BJ (cell line): ENCODE measurements at places on chromosomes 5 and 9.

GRCh38 chr5:173554989-173555705 is 61.3 kb downstream of the BOD1 start:
- DNase-seq = no peak

- DNase-seq = no peak
Observed at GRCh38 chr5:52449516-52449915, 338.2 kb upstream of the ITGA1 start.

DNA sequence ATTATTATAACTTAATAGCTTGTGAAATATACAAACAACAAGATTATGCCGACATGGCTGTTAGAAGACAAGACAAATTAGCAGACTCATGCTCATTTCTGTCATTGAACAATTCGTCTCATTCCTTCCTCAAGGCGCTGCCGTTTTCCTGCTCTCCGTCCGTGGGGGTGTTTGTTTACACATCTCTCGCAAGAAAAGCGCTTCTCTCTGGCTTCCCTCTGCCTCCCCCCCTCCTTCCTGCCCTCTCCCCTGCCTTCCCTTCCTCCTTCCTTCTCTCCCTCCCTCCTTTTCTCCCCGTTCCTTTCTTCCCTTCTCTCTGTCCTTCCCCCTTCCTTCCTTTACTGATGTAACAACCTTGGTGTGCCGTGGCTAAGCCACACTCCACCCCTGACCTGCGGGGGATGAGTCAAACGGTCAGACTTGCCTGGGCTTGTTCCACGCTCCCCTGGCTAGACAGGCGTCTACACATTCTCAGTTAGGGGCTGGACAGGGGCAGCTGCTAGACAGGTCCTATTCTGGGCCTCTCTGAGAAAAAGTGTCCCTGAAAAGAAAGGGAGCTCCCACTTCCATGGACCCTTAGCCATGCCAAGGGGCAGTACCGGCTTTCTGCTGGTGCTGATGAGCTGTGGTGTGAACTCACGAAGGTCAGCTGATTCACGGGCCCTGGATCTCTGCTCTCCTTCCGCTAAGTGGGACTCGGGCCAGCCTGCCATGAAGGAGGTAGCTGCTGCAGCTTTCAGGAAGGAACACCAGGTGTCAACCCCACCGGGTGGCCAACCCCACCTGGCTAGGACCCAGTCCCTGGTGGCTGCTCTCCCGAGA is 32.0 kb upstream of the SPTLC1 start:
- DNase-seq = peak; percentile 66

- no peak for DNase-seq
Observed at GRCh38 chr5:117713585-117714198, 1139.1 kb upstream of the SEMA6A start.

DNA sequence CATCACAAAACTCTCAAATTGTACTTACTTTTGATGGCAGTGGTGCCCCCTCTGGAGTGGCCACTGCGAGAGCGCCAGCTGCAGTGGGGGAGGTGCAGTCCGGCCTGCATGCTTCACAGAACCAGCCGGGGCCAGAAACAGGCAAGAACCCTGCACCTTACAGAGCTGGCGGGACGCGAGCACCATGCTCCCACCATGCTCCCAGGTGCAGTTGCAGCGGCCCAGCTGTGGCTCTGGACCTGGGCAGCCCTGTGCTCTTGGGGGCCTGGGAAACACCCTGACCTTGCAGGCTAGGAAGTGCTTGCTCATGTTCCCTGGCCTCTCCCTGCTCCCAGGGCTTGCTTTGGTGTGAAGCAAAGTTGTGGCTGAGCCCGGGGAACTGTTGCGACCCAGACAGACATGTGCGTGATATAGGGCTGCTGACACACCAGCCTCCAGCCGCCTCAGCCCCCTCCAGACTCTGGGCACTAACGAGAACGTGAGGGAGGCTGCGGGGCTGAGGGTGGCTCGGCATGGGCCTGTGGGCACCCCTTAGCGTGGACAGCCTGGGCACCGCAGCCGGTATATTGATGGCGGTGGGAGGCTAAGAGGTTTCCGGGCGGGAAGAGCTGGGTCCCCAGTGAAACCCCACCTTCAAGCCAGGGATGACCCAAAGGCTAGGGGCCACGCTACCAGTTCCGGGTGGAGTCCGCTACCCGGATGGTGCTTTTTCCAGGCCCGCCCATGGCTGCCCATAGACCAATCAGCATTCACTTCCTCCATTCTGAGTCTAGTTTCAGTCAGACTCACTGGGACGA is 1809.9 kb upstream of the ACO1 start:
- DNase-seq = no peak

DNA sequence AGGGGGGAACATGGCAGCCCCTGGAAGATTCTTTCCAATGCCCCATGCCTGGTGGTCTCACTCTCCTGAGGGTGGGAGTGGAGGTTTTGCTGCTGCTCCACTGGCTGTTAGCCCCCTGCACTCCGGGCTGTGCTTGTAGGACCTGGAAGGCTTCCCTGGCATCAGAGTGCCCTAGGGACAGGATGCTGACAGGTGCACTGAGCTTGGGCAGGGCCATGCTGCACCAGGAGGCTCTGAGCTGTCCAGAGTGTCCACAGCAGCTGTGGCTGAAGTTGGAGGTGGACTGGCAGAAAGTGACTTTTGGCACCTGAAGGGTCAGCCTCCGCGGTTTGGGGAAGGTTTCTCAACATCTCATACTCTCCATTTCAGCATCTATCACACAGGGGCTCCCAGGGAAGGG is 249.1 kb downstream of the GADD45G start:
- DNase-seq = no peak

DNA sequence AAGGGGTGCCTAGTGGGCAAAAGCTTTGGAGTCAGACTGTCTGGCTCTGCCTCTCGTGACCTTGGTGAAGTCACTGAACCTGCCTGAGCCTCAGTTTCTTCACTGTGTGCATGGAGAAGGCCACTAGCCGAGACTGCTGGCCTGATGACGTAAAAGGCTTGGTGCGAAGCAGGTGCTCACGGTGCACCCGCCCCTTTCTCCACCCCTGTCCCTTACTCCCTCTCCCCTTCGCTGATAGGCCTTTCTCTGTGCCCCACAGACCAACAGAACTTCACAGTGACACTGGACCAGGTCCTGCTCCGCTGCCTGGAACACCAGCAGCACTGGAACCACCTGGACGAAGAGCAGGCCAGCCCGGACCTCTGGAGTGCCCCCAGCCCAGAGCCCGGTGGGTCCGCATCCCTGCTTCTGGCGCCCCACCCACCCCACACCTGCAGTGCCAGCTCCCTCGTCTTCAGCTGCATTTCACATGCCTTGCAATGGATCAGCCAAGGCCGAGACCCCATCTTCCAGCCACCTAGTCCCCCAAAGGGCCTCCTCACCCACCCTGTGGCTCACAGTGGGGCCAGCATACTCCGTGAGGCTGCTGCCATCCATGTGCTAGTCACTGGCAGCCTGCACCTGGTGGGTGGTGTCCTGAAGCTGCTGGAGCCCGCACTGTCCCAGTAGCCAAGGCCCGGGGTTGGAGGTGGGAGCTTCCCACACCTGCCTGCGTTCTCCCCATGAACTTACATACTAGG is 10.4 kb downstream of the FPGS start:
- no peak for DNase-seq

GRCh38 chr9:38311382-38312270 is 80.9 kb upstream of the ALDH1B1 start:
- DNase-seq = no peak

DNA sequence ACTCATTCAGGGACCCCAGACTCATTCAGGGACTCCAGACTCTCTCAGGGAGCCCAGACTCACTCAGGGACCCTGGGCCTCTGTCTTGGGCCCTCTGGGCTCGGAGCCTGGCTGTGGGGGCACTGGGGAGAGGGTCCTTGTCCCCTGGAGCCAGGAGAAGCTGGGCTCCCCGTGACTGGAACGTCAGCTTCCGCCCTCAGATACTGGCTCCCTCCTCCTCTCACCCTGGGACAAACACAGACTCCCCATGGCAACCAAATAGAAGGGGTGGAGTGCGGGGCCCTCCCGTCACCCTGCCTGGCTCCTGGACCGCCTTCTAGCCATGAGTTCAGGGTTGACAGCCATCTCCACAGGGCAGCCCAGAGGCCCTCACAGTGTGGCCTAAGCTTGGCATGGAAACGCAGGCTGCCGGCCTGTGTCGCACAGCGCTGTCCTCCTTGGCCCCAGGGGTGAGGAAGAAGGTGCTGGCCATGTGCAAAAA is 27.6 kb downstream of the ZDHHC11B start:
- DNase-seq = no peak

DNA sequence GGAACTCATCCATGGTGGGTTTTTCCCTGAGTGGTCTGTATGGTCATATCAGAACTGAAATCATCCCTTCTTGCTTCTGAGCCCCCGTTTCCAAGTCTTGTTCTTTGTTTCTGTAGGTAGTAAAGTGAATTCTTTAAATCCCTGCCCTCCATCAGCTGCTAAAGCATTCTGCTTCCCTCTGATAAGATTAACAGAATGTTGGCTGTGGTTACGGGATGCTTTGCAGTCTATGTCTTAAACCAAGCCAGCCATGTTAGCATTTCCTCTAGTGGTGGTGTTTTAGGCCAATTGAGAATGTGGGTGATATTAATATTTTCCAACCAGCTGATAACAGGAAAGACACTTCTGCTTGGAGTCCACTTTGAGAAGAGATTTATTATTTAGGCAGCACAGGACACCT is 22.0 kb upstream of the KCNIP1 start:
- DNase-seq = no peak

GRCh38 chr5:77957081-77957480 is 180.9 kb upstream of the TBCA start:
- no peak for DNase-seq

- no peak for DNase-seq
Observed at GRCh38 chr5:33969572-33970452, 14.7 kb downstream of the SLC45A2 start.
